Dermis blood vessel endothelial cell (primary cell): ENCODE measurements at places on chromosomes 3 and 15.

GRCh38 chr3:149529099-149529498 lies 54.6 kb downstream of the TM4SF4 start:
- no peak for DNase-seq

DNA sequence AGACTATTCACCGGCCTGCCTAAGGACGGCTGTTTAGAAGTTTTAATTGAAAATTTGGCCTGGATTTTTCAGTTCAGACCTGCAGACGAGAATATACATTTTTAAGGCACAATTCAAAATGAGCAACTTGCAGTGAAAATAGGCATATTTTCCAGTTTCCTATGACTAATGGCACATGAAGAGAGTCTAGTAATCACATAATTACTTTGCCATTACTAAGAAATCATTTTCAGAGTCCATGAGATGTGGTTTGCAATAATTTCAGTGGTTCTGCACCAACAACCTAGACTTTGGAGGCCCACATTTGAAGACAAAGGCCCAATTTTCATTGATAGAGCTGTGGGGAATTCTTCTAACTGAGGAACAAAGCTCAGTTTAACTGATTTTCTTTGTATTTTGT lies 205.3 kb downstream of the SOX2 start:
- DNase-seq = no peak

DNA sequence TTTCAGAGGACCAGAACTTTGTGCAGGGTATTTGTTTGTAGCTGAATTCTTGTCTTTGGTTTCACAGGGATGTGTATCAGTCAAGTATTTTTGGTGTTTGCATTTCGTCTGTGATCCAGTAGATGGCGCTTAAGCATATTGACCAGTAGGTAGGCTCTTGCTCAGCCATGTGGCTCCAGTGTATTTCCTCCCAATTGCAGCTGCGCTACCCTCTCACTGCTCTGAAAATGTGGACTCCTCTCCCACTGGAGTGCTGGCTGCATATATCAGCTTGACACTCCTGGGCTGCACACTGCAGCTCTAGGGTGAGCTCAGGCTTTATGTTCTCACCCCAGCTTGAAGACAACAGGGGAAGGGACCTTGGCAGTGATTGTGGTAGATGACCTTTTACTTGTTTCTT lies 1264.3 kb upstream of the ALCAM start:
- DNase-seq = peak; percentile 65

DNA sequence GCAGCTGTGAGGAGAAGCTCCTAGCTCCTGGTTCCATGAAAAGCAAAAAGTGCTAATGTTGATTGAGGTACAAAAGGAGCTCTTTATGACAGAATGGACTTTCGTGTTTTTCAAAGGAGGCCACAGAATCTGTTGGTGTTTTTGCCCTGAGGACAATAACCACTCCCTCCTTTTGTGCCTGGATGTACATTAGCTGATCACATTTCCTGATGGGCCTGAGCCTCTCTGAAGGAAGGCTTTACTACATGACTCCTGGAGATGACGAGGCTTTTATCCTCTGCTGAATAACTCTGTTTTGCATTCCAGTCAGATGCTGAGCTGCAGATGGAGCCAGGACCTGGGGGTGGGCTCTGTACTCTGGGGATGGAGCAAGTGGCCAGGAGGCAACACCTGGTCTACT lies 301.9 kb downstream of the CACNA2D3 start:
- DNase-seq = no peak

DNA sequence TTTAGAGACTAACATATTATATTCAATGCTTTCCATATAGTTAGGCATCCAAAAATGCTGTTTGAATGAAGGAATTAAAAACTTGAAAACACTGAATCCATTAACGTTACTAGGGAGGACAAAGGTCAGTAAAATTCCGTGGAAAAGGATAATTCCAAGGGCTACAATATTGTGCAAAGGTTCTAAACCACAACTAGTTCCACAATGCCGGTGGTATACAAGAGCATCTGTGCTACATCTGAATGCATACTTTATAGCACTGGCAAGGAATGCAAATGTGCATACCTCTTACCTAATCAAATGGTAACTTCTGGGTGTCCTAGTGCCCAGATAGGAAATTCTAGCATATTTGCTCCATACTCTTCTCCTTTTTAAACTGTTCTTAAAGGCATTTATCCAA lies 2.2 kb downstream of the ICE2 start:
- DNase-seq = peak; percentile 7

DNA sequence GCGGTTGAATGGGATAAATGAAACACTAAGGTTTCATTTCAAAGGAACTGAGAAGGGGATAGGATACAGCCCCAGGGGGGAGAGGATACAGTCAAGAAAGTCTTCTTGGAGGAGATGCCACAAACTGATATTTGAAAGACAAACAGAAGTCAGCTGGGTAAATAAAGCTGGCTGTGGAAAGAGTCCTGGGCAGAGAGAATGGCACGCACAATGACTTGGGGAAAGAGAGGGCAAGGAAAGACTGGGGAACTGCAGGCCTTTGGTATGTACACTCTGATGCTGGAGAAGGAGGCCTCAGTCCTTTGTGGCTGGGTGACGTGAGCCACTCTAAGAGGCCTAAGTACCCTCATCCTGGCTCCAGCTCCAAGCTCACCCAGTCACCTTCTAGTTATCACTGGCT lies 45.2 kb upstream of the LMCD1 start:
- no peak for DNase-seq

DNA sequence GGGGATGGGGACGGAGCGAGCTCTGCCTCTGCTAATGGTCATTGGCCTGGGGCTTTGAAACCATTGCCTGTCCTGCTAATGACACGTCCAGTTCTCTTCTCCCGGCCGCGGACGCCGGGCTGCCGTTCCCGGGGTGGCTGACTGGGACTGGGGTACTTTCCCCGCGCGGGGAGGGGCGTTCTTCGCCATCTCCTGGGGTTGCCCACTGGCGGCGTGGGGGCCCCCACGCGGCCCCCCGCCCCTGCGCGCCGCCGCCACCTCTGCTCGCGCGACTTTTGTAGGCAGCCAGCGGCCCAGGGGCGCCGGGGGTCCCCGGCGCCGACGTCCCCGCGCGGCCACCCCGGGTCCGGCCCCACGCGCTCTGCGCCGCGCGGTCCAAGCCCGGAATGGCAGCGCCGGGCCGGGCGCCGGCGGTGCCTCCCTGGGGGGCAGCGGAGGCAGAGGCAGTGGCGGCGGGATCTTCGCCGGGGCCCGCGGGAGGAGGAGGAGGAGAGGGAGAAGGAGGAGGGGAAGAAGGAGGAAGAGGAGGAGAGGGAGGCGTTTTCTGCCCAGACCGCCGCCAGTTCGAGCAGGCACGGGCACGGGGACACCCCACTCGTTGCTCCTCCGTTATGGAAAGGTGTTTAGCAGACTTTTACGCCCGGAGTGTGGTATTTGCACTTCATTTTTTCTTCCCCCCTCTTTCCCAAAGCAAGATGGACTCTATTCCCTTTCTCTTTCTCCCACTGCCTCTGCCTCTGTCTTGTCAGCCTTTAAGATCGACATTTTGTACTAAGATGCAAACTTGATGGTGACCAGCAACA lies 2.3 kb downstream of the BBX start:
- peak; percentile 63 for DNase-seq

GRCh38 chr3:72591522-72592421 lies 256.5 kb downstream of the SHQ1 start:
- no peak for DNase-seq

- peak; percentile 29 for DNase-seq
Observed at GRCh38 chr15:61227269-61227949, 1.7 kb downstream of the RORA start.

GRCh38 chr15:37824717-37825382 lies 109.6 kb upstream of the TMCO5A start:
- DNase-seq = peak; percentile 1

- no peak for DNase-seq
Observed at GRCh38 chr3:46541835-46542234, 24.3 kb downstream of the LRRC2 start.

- DNase-seq = no peak
Observed at GRCh38 chr15:81813215-81813614, 232.6 kb downstream of the MEX3B start.

DNA sequence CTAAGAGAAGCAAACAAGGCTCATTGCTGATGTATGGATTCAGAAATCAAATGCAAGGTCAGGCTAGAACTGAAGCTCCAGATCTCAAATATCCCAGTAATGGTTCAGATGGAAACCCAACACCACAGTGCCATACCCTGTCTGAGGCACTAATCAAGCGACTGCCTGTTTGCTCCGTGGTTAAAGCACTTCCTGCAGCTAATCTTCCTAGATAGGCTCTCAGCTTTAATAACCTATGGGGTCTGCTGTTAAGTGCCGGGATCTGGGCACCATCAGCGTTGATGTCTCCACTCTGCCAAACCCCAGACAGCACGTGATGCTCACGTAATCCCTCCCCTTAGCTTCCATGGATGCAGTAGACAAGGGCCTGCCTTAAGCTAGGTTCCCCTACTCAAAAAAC lies 262.6 kb downstream of the MECOM start:
- DNase-seq = no peak

DNA sequence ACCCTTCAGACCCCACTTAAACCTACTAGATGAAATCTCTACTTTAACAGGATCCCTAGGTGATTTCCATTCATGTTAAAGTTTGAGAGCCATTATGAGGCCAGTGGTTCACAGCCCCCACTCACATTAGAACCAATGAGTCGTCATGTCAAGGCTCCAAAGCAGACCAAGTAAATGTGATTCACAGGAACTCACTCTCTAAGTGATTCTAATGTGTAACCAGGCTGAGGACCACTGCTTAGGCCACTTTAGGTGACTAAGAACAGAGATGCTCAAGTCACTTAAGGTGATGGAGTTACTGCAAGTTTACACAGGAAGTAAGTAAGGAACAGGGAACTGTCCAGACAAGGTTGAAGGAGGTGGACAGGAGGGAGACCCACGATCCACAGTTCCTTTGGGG lies 7.7 kb downstream of the GALNT15 start:
- DNase-seq = no peak

- peak; percentile 51 for DNase-seq
Observed at GRCh38 chr15:96352604-96353405, 22.3 kb downstream of the NR2F2 start.

GRCh38 chr3:182509844-182510460 lies 283.4 kb upstream of the ATP11B start:
- no peak for DNase-seq

DNA sequence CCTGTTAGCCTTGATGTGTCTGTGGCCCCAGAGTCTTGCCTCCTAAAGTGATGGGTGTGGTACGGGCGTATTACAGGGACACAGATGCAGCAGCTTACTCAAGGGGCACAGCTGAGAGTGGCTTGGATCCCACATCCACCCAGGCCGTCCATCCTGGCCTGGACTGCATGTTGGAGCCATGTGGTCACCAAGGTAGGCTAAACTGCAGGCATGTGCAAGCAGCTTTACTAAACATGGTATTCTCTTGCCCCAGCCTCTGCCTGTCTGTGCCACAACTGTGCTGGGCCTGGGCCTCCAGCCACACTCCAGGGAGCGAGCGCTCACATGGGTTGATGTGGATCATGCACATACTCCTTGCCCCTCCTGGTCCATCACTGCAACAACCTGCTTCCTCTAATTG lies 6.1 kb upstream of the GPR62 start:
- DNase-seq = no peak

GRCh38 chr15:100108846-100109245 lies 232.9 kb downstream of the ADAMTS17 start:
- no peak for DNase-seq

DNA sequence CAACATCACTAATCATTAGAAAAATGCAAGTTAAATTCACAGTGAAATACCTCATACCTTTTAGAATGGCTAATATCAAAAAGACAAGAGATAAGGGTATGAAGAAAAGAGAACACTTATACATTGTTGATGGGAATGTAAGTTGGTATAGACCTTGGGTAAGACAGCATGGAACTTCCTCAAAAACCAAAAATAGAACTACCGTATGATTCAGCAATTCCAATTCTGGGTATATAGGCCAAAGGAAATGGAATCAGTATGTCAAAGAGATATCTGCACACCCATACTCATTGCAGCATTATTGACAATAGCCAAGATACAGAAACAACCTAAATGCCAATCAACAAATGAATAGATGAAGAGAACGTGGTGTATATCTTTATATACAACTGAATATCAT lies 166.8 kb upstream of the LRRN1 start:
- no peak for DNase-seq

GRCh38 chr15:100571592-100572167 lies 30.3 kb downstream of the LINS1 start:
- DNase-seq = no peak

DNA sequence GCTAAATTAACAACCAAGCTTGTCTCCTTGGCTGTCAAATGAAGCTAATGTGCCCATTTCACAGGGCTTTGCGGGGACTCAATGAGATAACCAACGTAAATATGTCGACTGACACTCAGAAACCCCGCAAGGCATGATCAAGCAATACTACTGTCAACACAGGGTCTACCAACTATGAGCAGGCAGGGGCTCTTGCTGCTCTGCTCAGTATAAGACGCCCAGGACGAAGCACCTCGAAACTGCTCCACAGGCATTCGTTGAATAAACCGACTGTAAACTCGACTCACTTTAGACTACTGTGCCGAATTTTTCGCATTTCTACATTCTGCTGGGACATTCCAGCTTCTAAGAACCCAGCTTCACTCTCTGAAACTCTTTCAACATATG lies 55.0 kb downstream of the FEZF2 start:
- no peak for DNase-seq

DNA sequence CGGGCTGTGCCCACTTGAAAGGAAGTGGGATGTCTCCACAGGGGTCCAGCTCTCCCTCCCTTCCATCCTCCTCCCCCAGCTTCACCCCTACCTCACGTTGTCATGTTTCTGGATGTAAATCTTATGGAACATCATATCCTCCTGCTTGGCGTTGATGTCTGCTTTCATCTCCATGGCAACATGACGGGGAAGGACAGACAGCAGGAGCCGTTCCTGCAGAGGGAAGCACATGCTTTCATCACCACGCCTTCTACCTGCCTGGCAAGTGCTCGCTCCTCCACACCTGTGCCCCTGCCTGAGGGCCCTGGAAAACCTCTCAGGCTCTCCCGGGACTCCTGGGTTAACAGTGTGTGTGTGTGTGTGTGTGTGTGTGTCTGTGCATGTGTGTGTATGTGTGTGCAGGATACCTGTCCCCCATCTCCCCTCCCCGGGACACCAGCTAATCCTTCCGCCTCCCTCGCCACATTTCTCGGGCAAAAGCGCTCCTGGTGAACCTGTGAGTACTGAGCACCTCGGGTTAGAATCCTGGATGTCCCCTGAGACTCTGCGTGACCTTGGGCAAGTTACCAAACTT lies 101.1 kb downstream of the ADCY5 start:
- DNase-seq = no peak

- no peak for DNase-seq
Observed at GRCh38 chr3:115792206-115792955, 169.1 kb downstream of the GAP43 start.

GRCh38 chr15:90266061-90266431 lies 574 bp downstream of the NGRN start:
- peak; percentile 59 for DNase-seq

DNA sequence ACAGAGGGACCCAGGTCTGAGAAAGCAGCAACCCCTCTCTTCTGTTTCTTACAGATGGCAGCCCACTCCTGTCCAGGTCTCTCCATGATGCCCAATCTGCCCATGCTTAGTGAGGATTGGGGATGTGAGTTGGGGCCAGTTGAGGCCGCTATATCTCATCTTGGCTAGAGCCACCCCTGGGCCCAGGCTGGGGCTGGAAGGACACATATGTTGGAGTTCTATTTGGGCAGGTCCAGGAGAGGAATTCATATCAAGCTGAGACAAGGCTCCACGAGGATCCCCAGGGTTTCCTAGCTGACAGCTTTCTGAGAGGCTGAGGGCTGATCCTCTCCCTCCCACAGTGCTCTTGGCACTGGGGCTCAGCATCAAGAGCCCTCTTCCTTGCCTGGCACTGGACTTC lies 11.4 kb downstream of the TGM5 start:
- DNase-seq = no peak
